ENCODE measurements at places on chromosomes 2 and 18.

DNA sequence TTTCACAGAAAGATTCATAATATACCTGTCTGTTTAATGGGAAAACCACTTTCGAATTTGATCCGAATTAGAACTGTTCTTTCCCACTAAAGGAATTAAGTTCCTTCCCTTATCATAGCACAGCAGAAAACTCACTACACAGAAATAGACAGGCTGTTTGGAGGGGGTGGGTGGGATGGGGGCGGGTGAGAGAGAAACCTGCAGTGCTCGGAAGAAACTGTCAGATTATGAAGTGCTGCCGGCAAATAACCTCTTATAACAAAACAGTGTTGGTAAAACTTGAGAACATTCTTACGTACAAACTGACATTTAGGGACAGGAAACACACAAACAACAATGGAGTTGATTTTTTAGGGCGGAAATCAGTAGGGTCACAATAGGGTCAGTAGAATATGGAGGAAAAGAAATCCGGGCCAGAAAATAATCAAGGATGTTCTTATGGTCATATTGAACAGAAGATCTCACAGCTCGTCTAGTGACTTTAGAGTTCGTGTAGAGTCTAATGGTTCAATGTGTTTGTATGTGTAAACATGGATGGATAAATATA lies 756.0 kb upstream of the LRATD1 start:
- DNase-seq: no peak

DNA sequence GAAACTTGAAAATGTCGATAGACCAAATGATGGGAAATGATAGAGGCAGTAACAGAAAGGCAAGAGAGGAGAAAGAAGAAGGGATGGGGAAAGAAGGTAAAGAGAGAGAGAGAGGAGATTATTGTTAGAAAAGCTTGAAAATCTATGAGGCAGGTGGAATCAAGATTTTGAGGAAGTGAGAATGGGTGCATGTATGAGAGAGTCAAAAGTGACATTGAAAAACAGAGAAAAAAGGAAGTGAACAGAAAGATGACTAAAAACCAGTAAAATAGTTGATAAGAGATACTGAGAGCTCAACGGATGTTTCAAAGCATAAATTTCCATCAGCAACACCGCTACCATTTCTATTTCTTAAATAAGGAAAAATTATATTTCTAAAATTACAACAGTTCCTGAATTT lies 327.4 kb upstream of the CWC22 start:
- DNase-seq: no peak

DNA sequence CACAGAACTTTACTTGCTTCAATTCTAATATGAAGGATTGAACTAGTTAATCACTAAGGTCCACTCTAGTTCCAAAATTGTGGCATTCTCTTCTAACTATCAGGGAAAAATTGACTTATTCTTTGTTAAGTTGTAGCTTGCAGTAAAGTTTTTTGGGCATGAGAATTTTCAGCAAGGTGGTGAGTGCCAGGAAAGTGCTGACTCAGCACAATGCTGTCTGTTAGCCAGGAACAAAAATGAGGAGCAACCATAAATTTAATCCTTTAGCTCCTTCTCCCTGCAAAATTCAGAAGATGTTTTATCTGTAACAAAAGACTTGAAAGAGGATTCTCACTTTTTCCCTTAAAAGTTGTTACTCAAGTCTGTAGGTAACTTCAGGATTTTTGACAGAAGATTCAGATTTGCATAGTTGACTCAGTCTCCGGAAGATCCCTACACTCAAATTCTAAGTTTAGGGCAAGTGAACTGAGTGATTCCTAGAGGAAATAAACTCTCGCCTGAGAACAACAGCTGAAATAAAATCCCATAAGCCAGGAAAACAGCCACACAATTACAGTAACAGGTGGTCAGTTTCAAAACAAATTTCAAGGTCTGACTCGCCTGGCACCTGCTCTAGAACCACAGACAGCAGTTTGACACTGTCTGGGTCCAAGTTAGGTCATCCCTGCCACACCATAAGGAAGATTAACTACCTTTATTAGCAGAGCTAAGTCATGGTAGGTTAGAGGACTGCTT lies 20.2 kb upstream of the DARS1 start:
- DNase-seq: no peak

DNA sequence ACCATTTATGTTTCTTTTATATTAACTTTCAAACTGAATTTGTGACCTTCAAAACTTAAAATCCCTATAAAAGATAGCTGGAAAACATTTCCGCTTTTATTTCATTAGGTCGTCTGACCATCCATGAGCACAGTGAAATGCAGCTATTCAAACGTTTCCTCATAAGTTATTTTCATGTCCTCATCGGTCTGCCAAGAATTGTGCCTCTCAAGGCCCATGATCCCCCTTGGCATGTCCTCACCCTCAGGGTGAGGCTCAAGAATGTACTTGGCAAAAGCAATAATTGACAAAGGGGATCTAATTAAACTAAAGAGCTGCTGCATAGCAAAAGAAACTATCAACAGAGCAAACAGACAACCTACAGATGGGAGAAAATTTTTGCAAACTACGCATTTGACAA lies 12.4 kb downstream of the SLC66A2 start:
- DNase-seq: no peak

GRCh38 chr2:38652431-38653273 lies 13.3 kb upstream of the GALM start:
- DNase-seq: peak; percentile 48

DNA sequence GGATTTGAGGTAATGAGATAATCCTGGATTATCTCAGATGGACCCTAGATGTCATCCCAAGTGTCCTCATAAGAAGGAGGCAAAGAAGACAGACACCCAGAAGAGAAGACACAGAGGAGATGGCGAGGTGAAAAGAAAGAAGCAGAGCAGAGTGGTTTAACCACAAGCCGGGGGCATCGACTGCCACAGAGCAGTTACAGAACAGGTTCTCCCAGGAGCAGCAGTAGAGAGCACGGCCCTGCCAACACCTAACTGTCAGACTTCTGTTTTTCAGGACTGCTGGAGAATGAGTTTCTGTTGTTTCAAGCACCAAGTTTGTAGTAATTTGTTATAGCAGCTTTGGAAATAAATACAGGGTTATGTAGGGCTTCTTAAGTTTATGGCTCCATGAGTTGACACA lies 437.0 kb downstream of the THSD7B start:
- DNase-seq: no peak

GRCh38 chr2:96427917-96428316 lies 77.2 kb downstream of the NEURL3 start:
- no peak for DNase-seq

DNA sequence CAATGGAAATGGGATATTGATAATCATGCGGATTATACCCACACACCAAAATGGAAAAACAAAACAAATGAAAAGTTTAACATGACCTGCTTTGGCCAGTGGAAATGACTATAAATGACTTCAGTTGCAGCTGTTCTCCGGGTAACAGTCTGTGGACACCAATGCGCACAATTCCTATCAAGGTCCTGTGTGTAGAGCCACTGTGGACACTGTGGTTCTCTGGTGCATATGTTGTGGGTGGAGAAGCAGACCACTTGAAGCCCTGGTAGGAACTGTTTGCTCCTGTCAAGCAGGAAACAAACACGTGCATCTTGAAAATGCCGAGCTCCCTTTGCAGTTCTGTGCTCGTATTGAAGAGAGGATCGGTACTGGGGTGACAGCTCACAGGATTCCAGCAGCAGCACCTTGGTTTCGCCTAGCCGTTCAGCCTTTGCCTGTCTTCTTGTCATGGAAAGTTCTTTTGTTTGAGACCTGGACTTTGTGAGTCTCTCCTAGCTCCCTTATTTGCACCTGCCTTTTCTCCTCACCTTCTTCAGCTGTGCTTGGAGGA lies 32.9 kb downstream of the NCK2 start:
- no peak for DNase-seq

GRCh38 chr2:110720547-110720946 lies 11.8 kb upstream of the ACOXL start:
- DNase-seq: no peak

DNA sequence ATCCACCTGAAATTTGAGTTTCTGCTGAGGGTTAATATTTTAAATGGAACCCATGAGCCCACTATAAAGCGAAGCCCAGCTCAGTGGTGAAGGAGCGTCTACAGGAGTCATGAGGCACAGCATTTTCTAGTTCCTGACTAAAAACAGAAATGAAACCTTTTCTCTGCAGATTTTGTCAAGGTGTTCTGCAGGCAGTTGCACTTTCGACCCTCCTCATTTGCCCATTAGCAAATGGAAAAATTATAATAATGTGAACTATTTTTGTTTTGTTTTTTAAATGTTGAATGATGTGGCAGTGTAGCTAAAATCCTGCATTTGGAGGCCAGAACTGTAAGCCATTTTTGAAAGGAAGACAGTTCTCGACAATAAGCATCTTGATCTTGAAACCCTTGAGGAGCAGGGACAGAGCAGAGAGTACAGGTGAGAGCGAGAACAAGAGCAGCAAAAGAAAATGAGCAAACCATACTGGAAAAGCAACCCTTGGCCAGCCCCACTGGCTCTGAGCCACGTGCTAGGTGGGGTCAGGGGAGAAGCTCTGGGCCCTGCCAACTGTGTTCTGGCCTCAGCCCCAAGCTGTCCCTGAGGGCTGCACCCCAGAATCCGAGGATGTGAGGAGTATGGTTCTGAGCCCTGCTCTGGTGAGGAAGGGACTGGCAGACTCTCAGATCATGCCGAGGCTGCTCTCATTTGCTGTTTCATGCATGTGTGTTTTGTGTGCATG lies 26.4 kb upstream of the COPS8 start:
- no peak for DNase-seq

DNA sequence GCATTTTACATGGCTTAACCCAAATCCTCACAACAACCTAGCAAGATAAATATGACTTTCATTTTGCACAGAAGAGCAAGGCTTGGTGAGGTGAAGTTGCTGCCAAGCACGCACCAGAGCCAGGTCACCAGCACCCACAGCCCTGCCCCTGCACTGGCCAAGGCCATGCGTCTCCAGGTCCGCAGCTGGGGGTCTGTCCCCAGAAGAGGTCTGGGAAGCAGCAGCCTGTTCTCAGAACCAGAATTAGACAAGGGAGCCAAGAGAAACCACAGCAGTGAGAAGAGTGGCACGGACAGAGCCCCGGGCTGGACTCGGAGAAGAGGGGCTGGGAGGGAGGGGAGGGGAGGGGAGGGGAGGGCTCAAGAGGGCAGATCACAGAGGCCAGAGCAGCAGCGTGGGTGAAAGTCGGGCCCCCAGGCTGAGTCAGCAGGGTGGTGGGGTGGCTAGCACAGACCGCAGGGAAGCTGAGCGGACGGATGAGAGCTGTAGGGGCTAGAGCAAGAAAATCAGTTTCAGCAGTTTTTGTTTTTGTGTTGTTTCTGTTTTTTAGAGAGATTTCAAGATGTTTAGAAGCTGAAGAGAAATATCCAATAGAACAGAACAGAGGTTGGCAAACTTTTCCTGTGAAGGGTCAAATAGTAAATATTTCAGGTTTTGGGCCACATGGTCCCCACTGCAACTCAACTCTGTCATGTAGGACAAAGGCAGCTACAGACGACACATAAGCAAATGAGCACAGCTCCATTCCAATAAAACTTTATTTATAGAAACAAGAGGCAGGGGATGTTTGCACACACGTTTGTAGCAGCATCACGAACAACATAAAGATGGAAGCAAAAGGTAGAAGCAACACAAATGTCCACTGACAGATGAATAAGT lies 7.4 kb upstream of the MTERF4 start:
- DNase-seq: no peak

GRCh38 chr2:219499058-219499307 lies 292 bp downstream of the GMPPA start:
- no peak for DNase-seq
